ENCODE measurements at places on chromosomes 16 and 17. TPM values are rescaled to one million over a fixed set of nuclear protein-coding genes. Genes with fewer than 3 reads are reported as not detected.

- DNase-seq: no peak
Observed at GRCh38 chr16:47613251-47613650, 152.1 kb downstream of the PHKB start.

Gene CIBAR2
- not detected for polyA plus RNA-seq

Gene ST3GAL2
- 20.8 TPM for polyA plus RNA-seq

Gene C17orf67
- 0.73 TPM for polyA plus RNA-seq

Measured in hepatocyte (in vitro differentiated cells).